H4 (cell line): ENCODE measurements at places on chromosomes 7 and 10. TPM values are rescaled to one million over a fixed set of nuclear protein-coding genes. Genes with fewer than 3 reads are reported as not detected.

DNA sequence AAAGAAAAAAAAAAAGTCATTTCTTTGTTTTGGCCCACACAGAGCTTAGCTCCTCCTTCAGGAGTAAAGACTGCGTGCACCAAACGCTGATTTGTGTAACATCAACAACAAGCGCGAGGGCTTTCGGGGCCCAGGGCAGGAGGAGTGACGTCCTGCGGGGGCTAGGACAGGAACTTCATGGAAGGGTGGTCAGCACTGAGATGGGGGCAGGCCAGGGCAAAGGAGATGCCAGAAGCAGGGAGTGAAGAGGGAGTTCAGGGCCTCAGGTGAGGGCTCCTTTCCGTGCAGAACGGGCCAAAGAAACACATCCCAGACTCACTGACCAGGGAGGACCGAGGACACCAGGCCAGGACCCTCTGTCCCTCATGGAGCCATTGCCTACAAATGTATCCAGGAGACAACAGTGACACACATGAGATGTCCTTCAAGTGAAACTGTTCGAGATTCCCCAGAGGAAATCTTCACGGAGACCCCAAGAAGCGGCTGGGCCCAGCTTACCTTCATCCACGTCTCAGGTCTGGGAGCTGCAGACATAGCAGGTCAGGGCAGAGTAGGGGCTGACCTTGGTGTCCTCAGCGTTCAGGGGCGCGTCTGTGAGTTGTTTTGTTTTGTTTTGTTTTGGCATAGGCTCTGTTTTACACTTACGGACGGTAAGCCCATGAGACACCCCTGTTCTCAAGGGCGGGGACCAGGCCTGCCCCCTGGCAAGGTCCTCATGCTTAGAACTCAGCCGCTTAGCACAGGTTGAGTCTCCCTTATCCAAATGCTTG is 30.4 kb upstream of the SHH start:
- no peak for DNase-seq

The DNAJC2 gene
- total RNA-seq, result 20.6 and 22.8 TPM in 2 replicates

GRCh38 chr10:56633876-56634452 is 272.9 kb upstream of the ZWINT start:
- DNase-seq, result no peak

The KCNH2 gene
- total RNA-seq, result 0.58 and 0.84 TPM in 2 replicates

DNA sequence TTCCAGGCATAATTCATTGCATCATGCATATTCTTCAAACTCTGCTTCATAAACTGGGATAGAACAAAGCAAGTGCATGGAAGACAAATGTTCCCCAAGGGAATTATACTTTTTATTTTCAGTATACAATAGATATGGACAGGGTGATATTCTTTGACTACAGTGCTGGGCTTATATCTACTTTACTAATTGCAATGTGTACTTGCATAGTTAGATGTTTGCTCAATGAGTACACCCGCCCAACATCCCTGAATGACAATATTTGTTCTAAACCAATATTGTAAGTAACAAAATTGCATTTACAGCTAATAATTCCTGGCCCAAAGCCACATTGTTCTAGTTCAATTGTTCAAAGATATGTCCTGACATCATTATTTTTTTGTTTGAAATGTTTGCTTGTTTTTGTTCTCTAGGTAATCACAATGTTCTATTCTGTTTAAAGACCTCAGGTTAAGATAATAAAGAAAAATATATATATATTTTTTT is 171.4 kb downstream of the PTN start:
- DNase-seq, result no peak

DNA sequence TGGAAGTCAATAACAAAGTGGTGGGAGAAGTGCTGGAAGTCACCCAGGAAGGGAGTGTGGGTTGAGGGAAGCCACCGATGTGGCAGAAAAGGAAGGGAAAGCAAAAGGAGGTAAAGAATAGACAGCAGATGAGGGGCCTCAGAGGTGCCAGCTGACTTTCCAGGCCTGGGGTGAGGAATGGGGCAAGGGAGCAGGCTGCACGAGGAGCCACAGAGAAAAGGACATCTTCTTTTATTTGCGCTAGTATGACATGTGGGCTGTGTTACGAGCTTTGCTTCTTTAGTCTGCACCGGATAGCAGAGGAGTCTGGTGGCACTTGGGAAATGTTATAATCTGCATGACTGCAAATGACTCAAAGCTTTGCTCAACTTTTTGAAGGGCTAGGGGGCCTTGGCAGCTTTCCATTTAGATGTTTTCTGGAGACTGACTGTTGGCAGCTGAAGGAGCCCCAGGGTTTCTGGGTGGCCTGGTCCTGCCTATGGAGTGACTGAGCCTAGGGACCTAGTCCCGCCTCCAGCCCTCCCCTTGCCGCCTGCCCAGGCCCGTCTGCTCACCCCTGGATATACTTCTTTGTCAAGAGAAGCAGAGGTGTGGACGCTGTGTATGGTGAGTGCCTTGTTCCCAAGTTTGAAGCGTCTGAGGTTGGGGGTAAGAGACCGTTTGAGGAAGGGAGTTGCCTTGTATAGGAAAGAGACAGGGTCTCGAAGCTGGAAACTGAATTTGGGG is 5.1 kb downstream of the PRXL2A start:
- DNase-seq, result peak; percentile 88

The SUFU gene
- 1.7 and 2.8 TPM in 2 replicates for total RNA-seq

GRCh38 chr7:107527196-107527595 is 36.5 kb downstream of the COG5 start:
- no peak for DNase-seq

DNA sequence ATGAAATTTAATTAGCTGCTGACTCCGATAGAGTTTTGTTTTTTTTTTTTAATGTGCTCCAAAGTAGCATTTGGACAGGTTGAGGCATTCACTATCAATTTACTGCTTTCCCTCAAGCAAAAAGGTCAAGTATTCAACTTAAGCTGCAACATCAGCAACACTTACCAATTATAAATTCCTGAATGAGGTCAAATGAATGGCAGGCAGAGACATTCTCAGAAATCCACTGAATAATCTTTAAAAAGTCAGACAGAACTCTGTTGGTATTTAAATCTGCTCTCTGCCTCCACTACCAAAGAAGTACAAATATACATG is 62.8 kb downstream of the GSAP start:
- DNase-seq, result no peak

DNA sequence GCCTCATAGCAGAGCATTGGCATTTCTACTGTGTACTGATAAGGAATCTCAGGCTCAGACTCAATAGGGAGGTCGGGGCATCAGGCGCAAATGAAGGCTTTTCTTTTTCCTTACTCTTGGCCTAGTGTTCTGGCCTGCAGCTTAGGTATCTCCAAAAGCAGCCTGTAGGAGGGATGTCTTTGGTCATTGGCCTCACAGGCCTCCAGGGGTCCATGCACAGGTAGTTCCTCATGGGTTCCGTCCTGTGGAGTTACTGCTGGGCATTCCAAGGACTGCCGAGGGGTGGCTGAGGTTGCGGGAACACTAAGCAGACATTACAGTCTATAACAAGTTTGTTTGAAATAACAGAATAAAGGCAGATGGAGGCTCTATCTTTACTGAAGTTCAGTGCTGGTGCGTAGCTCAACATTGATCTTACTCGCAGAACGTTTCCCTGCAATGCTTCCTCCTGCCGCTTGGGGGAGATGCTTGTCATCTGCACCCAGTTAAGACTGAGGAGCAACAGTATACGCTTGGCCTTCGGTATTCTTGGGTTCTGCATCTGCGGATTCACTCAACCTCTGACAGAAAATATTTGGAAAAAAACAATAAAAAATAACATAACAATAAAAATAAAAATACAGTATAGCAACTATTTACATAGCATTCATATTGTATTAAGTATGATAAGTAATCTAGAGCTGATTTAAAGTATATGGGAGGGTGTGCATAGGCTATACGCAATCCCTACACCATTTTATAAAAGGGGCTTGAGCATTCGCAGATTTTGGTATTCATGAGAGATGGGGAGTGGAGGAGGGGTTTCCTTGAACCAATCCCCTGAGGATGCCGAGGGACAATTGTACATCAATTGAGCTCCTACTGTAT is 58.9 kb downstream of the SH2D4B start:
- peak; percentile 39 for DNase-seq

DNA sequence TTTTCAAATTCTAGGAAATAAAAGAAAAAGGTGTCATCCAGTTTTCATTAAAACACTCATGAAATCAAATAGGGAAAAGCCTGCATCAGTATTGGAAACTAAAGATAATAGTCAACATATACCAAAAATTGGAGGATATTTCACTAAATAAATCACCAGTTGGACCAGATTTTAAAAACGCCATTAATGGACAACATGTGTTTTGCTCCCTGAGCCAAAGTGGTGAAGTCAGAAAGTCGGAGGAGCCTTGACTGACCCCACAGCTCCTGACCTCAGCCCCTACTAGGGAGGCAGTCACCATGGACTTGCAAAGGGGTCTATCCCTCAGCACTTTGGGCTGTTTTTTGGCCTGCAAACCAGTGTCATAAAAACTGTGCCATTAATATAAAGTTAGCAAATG is 98.3 kb upstream of the SEC61G start:
- no peak for DNase-seq

The ANKRD1 gene
- total RNA-seq, result 5.8 and 6.0 TPM in 2 replicates

- DNase-seq, result no peak
Observed at GRCh38 chr10:111175787-111176186, 99.0 kb downstream of the ADRA2A start.

- DNase-seq, result no peak
Observed at GRCh38 chr10:132563485-132564248, 26.1 kb downstream of the INPP5A start.
